Activated CD8-positive, alpha-beta memory T cell treated with anti-CD3 and anti-CD28 coated beads for 24 hours (primary cell): ENCODE measurements at places on chromosomes 11 and 22.
A peak's percentile ranks its signal among the peaks of the same experiment; 100 is the strongest.

DNA sequence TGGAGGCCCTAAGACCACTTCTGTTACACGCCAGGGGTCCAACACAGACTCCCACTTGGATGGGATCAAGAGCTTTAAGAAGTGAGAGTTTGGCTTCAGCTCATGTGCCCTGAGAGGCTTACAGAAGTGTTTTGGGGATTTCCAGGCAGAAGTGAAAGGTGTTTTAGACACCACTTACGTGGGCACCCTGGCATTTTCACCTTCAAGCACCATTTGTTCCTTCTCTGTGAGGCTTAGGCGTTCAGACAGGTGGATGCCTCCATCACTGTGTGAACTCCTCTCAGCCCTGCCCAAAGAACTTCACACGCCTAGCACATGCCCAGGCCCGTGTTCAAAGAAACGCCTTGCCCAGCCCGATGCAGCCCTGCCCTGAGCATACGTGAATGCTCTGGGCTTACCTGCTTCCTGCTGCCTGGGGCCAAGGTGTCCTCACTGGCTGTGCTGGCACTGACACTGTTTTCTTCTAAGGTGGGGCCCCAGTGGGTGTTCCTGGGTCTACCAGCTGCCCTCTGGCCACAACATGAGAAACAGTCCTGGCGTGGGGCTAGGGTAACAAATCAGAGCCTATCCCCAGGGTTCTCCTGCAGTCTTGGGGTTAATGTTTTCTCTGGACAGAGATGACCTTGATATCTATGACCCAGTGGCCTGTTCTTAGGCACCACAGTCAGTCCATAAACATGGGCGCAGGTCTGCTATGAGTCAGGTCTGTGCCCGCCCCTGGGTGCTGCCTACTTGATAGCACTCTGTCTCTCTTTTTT, 34.0 kb downstream of the AMPD3 start:
- DNase-seq, result peak; percentile 54

GRCh38 chr11:120199613-120200012, 11.2 kb upstream of the OAF start:
- DNase-seq, result no peak

DNA sequence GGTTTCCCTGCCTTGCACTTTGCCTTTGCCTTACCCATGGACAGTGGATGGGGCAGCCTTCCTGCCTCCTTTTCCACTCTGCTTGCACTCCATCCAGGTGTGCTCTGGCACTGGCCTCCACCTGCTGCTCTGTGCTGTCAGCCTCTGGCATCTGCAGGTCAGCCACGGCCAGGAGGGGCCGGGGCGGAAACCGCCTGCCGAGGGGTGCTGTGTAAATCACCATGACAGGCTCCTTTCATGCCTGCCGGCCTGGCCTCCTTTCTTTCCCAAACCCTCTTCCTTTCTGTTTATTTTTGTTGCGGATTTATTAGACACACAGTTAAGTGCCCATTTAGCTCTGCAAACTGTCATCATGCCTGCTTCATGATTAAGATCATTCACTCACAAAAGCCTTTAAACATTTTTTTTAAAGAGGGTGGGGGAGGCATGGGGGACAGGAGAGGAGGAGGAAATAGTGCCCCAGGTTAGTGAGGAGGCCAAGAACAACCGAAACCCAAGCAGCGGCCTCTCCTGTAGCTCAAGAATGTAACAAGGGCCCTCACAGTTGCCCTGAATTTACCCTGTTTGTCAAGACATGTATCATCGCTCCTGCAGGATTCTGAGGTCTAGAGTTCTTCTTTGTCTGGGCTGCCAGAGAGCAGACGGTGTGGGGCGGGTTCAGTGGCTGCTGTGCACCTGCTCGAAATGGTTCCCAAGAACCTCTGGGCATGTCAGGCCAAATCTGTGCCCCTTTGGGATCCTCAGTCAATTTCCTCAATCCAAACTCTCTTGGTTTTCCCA, 83.3 kb downstream of the BARX2 start:
- DNase-seq, result no peak

DNA sequence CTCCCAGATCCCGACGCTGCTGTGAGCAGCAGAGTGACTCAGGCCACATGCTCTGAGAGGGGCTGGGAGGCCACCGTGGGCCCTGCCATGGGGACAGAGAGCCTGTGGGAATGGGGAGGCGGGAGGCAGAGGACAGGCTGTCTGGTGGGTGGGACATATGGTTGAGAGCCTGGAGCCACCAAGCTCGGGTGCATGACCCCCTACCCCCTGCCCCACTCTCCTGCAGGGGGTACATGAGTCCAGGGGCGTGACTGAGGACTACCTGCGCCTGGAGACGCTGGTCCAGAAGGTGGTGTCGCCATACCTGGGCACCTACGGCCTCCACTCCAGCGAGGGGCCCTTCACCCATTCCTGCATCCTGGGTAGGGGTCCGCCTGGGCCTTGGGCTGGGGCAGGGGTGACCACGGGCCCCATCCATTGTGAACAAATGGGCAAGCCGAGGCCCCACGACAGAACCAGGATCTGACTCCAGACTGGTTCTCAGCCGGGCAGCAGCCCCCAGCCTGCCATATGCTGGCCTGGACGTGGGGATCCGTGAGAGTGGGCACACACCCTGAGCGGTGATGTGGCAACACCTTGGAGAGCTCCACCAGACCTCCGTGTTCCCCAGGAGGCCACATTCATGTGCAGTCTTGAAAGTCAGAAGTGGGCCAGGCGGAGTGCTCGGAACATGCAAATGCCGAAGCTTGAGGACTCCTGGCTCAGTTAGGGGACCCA, 17.4 kb upstream of the ARHGAP8 start:
- no peak for DNase-seq

DNA sequence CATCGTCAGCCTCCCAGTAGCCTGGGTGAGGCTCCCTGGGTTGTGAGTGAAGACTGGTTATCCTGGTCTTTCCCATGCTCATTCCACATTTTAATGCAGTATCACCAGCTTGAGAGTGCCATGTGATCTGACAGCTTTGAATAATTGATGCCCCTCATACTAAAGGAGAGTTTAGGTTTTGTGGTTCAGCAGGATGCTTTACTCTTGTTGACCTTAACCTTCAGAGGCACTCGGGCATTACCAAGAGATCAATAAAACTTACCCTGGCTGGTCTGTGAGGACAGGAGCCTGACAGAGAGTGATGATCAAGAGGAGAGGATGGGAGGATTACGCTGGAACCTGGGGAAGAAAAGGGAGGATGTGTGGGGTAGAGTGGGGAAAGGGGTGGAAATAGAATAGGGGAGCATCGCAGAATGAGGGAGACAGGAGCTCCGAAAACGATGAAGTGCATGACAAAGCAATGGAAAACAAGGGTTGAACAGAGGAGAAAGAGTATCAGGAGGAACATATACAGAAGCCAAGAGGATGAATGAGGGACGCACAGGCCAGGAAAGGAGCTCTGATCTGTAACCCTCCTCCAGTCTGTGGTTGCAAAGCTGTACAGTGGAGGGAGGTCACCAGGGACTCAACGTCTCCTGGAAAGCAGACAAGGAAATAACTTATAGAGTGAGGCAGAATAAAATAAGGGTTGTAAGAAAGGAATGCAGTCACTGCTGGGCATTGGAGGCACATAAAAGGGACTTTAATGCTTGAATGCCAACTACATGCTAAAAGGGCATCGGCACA, 594.5 kb downstream of the NTM start:
- no peak for DNase-seq

DNA sequence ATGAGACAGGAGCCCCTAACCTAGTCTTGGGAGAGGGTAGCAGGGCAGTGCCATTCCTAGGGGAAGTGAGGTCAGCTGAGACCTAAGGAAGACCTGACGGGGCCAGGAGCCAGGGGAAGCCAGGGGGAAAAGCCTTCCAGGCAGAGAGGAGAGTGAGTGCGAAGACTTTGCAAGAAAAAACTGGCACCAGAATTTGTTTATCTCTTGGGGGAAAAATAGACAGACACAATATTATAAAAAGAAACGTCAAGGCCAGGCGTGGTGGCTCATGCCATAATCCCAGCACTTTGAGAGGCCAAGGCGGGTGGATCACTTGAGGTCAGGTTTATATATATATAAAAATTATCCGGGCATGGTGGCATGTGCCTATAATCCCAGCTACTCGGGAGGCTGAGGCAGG, 26.9 kb upstream of the TESMIN start:
- no peak for DNase-seq

DNA sequence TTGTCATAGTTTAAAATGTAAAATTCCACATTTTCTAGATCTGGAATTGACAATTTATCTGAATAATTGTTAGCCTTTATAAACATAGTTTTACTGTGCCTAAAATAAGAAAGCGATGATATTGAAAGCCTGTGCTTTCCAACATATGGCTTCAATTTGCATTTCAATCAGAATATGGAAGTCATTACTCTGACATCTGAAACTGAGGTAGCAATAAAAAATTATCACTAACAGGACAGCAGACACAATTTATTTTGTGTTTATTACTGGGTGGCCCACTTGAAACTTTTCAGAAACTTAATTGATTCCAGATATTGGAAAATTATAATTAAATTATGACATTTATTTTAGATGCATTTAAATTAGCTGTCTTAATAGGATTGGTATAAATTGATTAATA, 78.5 kb downstream of the TMEM135 start:
- no peak for DNase-seq
